Metanephros (tissue), 2 donors: ENCODE measurements at places on chromosomes 7 and 10. TPM values are rescaled to one million over a fixed set of nuclear protein-coding genes. Genes with fewer than 3 reads are reported as not detected.

WEE2 gene
- total RNA-seq: 0.23 TPM

MACROH2A2 gene
- total RNA-seq: 39.4 TPM

CTAGE15 gene
- 1.8 TPM for total RNA-seq

ZNF138 gene
- total RNA-seq: 12.6 TPM

HOXA9 gene
- 61.6 TPM for total RNA-seq

DENND10 gene
- total RNA-seq: 37.8 TPM
